ENCODE measurements at places on chromosomes 7 and 10.

GRCh38 chr7:141700848-141701371, 1.1 kb downstream of the DENND11 start:
- DNase-seq = no peak

- no peak for DNase-seq
These were observed 98.9 kb downstream of the ARHGAP12 start for GRCh38 chr10:31829776-31830175.

DNA sequence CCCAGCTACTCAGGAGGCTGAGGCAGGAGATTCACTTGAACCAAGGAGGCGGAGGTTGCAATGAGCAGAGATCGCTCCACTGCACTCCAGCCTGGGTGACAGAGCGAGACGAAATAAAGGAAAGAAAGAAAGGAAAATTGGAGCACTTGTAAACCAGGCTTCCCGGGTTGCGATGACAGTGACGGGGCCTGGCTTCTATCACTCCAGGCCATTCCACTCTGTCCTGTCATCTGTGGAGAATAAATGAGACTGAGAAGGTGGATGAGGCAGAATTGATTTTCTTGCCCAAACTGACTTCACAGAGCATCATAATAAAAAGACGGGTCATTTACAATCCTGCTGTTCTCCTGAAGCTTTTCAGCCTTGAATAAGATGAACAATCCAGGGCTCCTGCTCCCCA, 12.1 kb upstream of the KPNA7 start:
- no peak for DNase-seq

- DNase-seq = peak; percentile 11
These were observed 760 bp downstream of the THNSL1 start for GRCh38 chr10:25017154-25017590.
